ENCODE measurements at places on chromosomes 6 and 20.

- no peak for DNase-seq
Observed at GRCh38 chr6:119237177-119237715, 112.3 kb downstream of the MAN1A1 start.

- peak; percentile 67 for DNase-seq
Observed at GRCh38 chr6:132763269-132763668, 5.6 kb upstream of the VNN2 start.

GRCh38 chr6:43942011-43942442 lies 172.0 kb downstream of the VEGFA start:
- no peak for DNase-seq

DNA sequence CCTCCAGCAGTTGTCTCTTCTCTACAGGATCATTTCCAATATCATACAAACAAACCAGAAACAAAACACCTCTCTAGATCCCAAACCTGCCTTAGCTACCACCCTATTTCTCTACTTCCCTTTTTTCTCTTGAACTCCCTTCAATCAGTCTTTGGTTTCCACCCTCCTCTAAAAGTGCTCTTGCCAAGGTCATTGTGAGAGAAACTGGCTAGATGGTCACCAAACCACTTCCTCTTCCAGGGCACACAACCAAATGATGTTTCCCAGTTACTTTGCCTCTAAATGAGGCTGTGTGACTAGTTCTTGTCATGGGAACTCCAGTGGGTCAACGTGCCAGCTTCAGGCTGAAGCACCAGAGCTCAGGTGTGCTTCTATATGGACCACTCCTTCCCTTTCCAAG lies 85.8 kb upstream of the ARMC2 start:
- no peak for DNase-seq

- DNase-seq = peak; percentile 47
Observed at GRCh38 chr6:44058617-44059358, 68.5 kb downstream of the MRPL14 start.
